ENCODE measurements at places on chromosomes 1 and 21.

DNA sequence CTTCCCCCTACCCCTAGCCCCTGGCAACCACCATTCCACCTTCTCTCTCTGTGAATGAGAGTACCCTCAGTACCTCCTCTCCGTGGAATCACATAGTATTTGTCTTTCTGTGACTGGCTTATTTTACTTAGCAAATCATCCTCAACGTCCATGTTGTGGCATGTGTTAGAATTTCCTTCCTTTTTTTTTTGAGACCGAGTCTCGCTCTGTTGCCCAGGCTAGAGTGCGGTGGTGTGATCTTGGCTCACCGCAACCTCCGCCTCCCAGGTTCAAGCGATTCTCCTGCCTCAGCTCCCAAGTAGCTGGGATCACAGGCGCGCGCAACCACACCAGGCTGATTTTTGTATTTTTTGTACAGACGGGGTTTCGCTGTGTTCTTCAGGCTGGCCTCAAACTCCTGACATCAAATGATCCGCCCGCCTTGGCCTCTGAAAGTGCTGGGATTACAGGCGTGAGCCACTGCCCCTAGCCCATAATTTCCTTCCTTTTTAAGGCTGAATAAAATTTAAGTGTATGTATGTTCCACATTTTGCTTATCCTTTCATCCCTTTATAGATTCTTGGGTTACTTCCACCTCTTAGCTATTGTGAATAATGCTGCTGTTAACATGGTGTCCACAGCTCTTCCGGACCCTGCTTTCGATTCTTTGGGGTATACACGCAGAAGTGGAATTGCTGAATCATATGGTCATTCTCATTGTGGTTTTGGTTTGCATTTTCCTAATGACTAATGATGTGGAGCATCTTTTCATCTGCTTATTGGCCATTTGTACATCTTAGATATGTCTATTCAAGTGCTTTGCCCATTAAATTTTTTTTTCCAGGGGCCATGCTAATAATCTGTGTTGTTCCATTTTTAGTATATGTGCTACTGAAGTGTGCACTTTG is 32.3 kb downstream of the ERRFI1 start:
- no peak for DNase-seq

- DNase-seq = no peak
Observed at GRCh38 chr1:235972311-235972689, 92.6 kb downstream of the NID1 start.

GRCh38 chr1:115676498-115677181 is 34.9 kb downstream of the VANGL1 start:
- no peak for DNase-seq

DNA sequence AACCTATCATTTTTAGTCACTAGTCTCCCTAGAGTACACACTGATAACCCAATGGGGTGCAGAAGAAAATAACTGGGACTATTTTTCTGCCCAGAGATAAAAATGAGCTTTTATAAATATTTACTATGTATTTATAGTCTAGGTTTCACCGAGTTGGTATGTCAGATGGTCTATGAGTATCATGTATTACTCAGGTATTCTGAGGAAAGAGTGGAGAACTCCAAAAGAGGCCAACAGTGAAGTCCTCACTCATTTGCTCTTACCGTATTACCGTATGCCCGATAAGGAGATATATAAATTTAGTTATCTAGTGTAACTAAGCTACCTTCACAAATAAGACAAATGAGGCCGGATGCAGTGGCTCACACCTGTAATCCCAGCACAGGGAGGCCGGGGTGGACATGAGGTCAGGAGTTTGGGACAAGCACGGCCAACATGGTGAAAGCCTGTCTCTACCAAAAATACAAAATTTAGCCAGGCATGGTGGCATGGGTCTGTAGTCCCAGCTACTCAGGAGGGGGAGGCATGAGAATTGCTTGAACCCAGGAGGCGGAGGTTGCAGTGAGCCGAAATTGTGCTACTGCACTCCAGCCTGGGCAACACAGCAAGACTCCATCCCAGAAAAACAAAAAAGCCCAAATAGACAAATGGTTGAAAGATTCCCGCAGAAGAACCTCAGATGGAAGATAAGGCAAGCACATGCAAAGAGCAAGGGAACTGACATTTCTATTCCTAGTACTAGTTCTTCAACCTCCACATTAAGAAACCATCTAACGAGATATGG is 15.6 kb downstream of the CSDE1 start:
- no peak for DNase-seq

GRCh38 chr1:144551543-144552424 is 40.9 kb upstream of the PPIAL4F start:
- peak; percentile 92 for DNase-seq

DNA sequence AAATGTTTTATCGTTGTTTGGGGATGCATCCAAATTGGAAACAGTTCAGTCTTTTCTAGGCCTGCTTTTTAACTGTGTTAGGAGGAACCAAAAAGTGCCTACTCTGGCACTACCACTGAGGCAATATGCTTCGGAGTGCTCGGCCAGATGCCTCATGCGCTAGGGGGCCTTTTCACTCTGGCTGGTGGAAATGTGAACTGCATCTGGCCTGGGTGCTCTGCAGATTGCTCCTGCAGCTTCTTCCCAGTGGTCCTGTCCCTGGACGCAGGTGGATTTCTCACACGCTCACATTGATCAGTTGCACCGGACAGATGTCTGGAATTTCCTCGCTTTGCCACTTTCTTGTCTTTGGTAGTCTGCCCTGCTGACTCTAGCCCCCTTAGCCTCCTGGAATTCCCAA is 330.2 kb upstream of the FMN2 start:
- no peak for DNase-seq

- DNase-seq = no peak
Observed at GRCh38 chr1:219810451-219810850, 117.9 kb downstream of the SLC30A10 start.

- no peak for DNase-seq
Observed at GRCh38 chr1:224742349-224742748, 126.2 kb downstream of the CNIH3 start.

- DNase-seq = peak; percentile 89
Observed at GRCh38 chr1:181081395-181081794, 7.1 kb upstream of the IER5 start.

GRCh38 chr1:101257500-101258325 is 20.9 kb downstream of the S1PR1 start:
- no peak for DNase-seq

DNA sequence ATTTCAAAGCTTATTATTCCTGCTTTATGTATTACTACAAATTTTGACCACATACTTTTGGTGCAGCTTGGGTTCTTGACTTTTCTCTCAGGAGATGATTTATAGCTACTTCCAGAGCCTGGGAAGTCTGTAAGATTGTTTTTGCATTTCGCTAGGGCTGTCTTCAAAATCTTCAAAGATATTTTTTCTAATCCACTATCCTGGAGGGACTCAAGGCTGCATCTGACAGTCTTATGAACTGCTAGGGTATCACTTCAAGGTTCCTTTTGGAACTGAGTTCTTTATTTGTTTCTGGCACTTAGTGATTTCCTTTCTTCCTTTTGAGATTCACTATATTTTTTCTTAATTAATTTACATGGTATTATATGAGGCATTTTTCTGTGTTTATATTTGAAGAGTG is 90.0 kb upstream of the LYPLAL1 start:
- no peak for DNase-seq

DNA sequence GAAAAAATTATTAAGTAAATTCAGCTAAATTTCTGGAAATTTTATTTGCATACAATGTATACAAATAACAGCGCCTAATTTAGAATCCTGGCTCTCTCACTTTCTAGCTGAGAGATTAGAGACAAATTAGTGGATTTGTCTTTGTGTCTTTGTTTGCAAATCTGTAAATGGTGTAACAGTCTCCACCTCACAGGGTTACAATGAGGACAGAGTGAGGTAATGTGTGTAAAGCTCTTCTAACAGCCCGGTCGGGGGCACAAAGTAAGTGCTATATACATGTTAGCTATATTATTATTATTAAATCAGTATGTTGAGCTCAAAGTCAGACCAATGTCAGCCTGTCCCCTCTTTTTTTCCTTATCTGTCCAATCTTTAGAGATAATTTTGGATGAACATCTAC is 5.0 kb upstream of the ADAMTSL4 start:
- peak; percentile 55 for DNase-seq

DNA sequence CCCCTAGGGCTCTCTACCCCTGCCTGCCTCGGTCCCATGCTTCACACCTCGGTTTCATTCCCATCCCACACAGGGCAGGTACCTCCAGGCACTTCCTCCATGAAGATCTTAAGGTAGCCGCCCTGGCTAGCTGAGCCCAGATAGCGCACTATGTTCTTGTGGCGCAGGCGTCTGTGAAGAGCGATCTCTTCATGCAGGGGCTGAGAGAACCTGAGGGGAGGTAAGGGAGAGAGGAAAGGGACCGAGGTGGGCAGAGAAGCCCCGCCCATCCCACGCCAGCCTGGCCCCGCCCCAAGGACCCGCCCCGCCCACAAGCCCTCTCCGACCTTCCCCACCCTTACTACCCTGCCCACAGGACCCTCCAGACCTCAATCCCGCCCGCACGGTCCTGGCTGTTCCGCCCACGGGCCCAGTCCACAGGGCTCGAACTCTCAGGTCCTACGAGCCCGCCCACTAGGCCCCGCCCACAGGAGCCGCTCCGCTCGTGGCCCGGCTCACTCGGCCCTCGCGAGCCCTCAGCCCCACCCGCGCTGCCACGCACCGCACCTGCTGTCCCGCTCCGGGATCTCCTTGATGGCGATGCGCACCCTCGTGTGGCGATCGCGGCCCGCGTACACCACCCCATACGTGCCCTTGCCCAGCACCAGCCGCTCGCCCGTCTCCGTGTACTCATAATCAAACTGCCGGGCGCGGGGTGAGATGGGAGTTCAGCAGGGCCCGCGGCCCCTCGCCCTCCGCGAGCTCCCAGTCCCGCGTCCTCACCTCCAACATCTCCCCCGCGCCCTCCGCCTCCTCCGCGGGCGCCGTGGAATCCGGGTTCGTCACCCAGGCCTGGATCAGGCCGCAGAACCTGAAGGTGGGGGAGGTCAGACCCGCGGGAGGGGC is 6.4 kb downstream of the MAP3K6 start:
- no peak for DNase-seq

- peak; percentile 64 for DNase-seq
Observed at GRCh38 chr21:46325073-46325912, 1.3 kb downstream of the PCNT start.

DNA sequence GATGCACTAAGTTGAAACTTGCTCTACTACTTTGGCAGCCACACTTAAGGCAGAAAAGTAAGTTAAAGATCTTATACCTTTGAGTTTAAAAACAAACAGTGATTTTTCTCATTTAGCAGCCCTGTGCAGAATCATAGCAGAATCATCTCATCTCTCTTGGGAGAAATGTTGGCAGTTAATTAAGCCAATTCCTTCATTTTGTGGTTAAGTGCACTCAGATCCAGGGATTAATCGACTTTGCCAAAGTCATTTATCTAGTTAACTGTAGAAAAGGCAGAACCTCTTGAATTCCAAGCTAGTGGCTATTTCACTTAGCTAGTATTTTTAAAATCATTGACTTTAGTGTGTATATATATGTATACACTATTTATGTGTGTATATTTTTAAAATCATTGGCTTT is 125.0 kb downstream of the GPR52 start:
- DNase-seq = no peak

GRCh38 chr1:230913496-230913895 is 45.2 kb upstream of the C1orf198 start:
- no peak for DNase-seq

GRCh38 chr1:217311766-217312165 is 319.1 kb downstream of the GPATCH2 start:
- no peak for DNase-seq

- no peak for DNase-seq
Observed at GRCh38 chr1:222757646-222758268, 20.8 kb downstream of the FAM177B start.

DNA sequence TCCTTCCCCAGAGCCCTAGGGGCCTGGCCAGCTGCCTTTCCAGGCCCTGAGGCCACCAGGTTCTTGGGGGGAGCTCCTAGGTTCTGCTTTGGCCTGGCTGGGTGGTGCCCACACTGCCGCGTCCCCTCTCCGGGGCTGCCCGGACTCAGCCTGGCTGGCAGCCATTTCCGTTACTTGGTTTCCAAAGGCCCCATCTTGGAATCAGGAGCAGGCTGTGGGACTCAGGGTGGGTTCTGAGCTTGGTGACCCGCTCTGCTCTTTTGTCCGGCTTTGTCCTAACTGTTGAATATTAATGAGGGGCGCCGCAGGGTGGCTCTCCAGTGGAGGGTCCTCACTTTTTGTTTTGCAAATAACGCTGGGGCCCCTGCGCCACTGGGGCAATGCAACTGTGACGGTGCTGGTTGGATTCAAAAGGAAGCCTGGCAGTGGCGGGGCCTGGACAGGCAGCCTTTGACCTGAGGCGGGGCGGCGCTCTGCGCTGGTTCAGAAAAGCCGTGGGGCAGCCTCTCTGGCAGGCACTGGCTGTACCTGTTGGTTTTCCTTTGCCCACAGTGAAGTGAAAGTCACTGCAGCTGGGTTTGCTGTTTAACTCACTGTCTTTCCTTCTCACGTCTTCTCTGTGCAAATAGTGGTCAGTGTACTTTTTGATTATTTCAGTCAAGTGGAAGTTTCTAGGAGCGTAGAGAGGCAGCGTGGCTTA is 20.2 kb downstream of the SKI start:
- DNase-seq = no peak

DNA sequence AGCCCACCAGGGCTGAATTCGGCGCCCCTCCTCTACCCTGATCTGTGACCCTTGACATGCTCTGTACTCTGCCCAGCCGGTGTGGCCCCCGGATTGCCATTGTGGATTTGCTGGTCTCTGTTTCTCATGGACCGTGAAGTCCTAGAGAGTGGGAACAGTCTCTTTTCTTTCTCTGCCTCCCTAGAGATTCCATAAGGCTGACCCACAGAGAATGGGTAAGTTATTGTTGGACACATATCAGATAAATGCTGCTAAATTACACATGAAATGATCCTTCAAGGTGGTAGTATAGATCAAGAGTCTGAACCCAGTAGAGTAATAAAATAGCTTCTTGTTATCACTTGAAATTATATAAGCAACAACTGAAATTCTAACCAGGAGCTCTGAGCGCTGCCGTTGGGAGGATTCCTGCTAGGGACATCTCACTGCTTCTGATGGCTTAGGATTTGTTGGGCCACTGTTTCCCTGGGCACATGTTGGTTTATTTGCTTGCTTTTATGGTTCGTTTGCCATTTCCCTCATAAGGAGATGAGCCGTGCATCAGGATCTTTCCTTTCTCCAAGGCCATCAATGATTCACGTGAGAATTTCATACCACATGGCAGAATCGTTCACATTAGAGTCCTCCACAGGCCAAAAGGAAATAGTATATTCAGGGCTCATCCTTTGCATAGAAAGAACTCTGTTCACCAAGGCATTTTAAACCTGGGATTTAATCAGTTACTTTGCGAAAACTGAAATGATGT is 111.9 kb downstream of the ZBTB18 start:
- no peak for DNase-seq
